ENCODE measurements at places on chromosomes 3 and 15.
A peak's percentile ranks its signal among the peaks of the same experiment; 100 is the strongest.

DNA sequence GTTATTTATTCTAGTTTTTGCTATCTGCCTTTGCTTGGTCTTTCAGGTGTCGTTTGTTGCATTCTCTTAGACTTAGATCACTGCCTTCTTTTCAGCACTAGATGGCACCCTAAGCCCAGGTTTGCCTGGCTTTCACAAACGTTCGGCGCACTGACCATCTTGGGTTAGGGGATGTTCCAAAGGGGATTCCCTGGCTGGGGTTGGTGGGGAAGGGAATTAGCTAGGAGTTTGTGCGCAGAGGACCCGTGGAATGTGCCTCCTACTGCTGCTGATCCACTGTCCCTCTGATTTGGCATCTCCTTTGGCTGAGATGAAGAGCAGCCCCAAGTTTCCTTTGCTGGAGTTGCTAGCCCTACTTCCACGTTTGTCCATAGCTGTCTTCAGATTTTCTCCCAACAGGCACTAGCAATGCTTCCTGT lies 33.9 kb downstream of the PFN2 start:
- DNase-seq, result peak; percentile 53

- DNase-seq, result no peak
These were observed 13.5 kb upstream of the TTBK2 start for GRCh38 chr15:42933886-42934667.

DNA sequence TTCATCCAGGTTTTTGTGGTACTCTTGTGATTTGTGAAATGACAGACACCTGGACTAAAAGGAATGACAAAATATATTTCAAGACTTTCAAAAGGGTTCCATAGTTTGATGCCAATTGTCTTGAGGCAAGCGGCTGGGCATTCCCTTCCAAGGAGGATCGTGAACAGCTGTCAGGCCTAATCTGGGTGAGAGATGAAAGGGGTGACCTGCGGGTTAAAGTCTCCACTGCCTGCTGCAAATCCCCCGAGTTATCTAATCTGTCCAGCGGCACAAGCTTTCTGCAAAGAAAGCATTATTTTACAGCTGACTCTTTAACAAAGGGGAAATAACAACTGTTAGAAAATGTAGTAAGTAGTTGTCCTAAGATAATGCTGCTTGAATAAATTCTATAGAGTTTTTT lies 128.7 kb upstream of the MB21D2 start:
- DNase-seq, result no peak

DNA sequence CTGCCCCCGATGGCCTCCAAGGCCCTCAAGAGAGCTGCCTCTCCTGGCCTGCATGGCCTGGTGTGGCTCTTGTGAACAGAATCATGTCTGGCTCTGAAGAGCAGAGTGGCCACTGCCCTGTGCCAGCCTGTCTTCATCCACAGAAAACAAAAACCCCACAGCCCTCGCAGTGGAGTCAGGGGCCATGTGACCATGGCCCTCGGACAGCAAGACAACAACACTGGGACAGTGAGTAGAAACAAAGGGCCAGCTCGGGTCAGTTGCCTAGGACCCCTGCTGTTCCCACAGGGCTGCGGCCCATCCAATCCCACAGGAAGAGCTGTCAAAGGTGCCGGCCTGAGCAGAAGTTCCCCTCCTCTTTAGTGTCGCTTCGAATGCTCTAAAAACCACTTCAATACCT lies 72.5 kb downstream of the UMPS start:
- no peak for DNase-seq

GRCh38 chr3:123971406-123971805 lies 10.4 kb upstream of the CCDC14 start:
- no peak for DNase-seq

DNA sequence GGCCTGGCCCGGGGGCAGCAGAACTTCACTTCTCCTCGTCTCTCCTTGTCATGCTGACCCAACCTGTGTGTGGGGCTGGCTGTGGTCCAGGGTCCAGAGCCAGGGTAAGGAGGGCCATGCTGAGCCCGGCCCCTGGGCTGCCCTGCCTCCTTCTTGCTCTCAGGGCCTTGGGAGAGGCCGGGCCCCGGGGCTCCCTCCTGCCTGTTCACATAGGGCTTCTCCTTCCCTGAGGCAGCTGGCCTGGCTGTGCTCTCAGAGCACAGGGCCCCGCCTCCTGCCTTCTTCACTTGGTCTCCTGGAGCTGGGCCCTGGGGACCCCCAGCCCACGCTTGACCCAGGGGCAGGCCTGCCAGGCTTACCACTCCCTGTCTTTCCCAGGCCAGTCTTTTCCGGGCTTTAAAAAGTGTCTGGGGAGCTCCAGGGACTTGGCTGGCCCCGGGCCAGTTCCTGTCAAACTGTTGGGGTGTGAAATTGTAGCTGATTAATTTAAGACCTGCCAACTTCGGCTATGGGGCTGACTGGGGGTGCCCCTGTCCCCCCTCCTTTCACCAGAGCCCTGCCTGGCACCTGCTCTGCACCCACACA lies 11.8 kb downstream of the PLXNA1 start:
- DNase-seq, result no peak

GRCh38 chr3:62559831-62560445 lies 186.6 kb upstream of the FEZF2 start:
- no peak for DNase-seq

DNA sequence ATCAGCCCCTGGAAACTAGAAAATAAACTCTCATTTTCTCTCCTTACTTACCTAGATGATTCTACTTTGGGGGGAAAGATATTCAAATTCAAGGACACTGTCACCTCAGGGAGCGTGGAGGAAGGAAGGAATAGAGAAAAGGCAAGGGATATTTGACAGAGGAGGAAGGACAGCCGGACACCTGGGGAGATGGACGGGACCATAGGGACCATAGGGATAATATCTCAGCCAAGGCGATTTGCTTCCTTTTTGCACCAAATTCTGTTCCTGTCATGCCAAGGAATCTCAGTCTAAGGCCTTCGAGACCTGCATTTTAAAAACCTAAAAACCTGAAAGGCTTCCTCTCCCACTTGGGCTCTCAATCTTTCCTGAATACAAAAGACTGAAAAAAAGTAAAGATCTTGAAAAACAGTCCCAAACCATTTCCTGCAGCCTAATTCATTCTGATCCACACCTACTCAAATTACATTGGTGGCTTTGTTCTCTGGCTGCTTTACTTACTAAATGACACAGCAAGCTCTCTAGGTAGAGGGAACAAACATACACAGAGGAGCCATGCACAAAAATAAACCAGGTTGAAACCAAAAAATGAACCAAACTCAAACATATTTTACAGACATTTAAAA lies 73.9 kb upstream of the SLC24A5 start:
- DNase-seq, result no peak

GRCh38 chr15:40040770-40041169 lies 1.8 kb upstream of the SRP14 start:
- no peak for DNase-seq

DNA sequence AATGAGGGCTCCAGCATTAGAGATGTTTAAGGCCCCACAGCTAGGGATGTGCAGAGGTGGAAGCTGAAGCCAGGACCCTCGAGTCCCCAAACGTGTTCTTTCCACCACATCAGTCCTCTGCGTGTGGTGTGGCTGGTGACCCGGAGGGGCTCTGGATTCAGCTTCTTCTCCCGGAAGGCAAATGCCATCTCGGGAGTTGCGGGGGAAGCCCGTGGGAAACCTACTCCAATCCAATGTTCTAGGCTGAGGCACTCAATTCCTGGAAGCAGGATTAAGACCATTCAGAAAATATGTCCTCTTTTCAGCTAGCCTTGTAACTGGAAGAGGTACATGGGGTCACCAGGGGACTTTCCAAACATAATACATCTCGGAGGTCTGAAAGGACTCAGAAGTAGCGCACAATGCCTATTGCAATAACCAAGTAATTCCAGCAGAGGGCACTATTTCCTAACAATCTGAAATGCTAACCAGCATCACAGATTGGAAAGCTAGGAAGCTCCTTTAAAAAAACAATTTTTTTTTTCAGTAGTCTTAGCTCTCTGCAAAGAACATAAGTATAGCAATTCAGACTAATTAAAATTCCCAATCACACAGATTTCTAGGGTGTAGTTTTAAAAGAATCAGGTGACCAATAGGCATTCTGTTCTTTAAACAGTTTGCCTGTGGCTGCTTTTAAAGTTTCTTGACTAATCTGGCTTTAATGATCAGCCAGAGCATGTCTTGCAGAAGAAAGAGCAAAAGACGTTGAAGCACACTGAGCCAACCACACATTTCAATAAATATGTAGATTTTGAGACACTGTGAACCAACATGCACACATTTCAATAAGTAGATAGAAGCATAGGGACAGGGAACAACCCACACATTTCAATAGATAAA lies 36.1 kb downstream of the BNC1 start:
- peak; percentile 65 for DNase-seq

- no peak for DNase-seq
These were observed 526.4 kb downstream of the SOX2 start for GRCh38 chr3:182238126-182238525.

DNA sequence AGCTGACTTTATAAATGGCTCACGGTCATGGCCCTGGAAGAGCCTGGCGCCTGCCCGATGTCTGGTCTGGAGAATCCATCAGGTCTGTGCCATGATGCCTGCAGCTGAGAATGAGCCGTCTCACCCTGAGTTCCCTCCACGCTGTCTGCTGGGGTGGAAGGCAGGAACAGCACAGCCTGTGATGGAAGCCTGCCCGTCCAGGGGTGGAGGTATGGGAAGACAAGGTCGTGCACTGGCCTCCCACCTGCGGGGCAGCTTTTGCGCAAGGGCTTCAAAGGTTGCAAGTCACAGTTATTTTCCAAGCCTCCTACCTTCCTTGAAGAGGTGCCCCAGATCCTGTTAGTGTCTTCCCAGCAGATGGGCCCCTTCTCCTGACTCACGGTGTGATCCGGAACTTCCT lies 275.5 kb downstream of the FAM43A start:
- DNase-seq, result no peak

DNA sequence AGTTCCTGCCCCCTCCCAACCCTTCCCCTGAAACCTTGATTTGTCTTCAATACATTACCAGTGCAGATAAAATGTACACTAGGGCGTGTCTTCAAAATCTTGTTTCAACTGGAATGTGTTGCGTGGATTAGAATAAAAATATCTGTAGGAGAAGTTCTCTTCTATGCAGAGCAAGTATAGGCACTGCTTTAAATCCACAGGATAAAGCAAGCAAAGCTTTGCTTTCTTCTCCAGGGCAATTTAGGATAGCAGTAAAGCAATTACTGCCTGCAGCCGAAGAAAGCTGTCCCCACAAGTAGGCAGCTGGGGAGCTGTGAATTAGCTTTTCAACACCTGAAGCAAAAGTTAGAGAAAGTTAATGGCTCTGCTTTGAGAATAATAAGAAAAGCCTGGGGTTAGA lies 329.7 kb upstream of the KCNMB2 start:
- no peak for DNase-seq

DNA sequence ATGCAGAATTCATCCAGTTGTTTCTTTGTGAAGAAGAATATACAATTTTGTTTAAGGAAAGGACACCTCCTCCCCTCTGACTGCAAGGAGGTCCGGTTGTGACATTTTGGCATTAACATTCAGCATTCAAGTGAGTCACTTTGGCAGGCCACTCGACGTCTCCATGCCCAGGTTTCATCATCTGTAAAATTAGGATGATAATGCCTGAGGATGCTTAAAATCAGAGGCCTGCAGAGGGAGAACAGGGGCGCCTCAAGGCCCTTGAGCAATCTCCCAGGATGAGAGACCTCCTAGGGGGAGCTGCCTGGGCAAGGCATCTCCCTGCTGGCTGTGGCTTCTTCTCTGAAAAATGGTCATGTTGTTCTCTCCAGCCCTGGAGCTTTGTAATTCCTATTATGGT lies 236.0 kb downstream of the CACNA2D3 start:
- no peak for DNase-seq

DNA sequence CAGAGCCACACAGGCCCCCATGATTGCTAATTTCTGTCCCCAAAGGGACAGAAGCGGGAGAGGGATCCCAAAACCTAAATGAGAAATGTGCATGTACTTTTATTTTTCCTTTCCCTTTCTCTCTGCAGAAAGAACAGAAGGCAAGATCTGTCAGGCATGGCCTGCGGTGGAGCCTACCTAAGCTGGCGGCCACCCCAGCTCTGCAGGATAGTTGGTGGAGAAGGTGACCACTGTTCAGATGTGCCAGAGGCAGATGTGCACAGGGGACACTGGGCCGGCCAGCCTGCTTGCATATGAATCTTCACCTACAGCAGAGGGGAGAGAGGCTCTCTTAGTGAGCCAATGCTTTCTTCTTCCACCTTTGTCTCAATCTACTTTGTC lies 2.1 kb upstream of the AMOTL2 start:
- DNase-seq, result no peak

DNA sequence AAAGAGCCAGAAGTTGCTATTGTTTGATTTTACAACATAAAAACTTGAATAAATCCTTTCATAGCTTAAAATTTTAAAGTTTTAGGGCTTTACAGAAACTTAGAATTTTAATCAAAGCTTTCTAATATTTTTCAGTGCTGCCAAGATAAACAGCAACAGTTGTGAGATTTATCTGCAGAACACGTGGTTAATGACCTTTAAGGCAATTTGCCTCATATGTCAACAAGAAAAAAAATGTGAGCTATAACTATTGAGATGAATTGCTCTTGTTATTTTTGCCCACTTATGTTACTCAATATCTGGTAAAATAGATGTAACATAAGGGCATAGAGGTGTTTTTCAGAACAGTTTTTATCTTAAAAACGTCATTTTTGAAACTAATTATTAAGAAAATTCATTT lies 96.7 kb upstream of the NECTIN3 start:
- DNase-seq, result no peak

DNA sequence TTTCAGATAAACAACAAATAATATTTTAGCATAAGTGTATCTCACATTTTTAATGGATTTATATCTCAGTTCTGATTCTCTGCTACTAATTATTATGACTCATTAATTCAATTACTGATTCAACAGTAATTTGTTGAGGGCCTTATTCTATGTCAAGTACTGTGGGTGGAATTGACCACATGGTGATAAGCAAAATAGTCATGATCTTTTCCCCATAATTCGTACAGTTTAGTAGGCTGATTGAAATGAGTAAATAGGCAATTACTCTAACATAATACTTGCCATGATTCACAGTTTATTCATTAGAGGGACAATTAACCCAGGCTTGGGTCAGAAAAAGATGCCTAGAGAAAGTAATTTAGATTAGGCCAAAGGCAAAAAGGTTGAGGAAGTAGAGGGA lies 60.9 kb upstream of the SLC4A7 start:
- no peak for DNase-seq

- no peak for DNase-seq
These were observed 344.4 kb downstream of the CADM2 start for GRCh38 chr3:85303156-85303555.

DNA sequence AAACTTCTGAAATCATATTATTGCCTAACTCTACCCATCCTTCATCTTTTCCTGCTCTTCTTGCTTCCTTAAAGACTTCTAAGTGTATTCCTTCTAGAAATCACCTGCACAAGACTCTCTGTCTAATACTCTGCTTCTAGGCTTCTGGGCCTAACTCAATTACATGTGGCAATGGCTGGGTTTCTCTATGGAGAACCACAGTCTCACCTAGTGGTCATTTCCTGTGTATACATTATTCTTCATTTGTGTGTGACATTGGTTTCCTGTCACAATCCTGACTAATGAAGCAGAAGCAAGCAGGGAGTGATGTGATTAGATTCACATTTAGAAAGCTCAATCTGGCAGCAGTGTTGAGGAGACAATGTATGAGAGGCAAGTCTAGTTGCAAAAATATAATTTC lies 16.9 kb upstream of the CLDN1 start:
- no peak for DNase-seq

All from activated CD4-positive, alpha-beta T cell treated with anti-CD3 and anti-CD28 coated beads, Interleukin-2, Interleukin-6, amounts not matched to agents 100 ng/mL and 50 ng/mL, durations not matched to agents 16 hours and 8 hours (primary cell).